ENCODE measurements at places on chromosomes 7 and 10. TPM values are rescaled to one million over a fixed set of nuclear protein-coding genes. Genes with fewer than 3 reads are reported as not detected.

Gene CPA2
- total RNA-seq, result not detected

Gene NACAD
- 5.1 TPM for total RNA-seq

Gene PLEKHS1
- total RNA-seq, result 1.4 TPM

Gene ANKRD22
- 4.1 TPM for total RNA-seq
